ENCODE measurements at places on chromosomes 7 and 10. TPM values are rescaled to one million over a fixed set of nuclear protein-coding genes. Genes with fewer than 3 reads are reported as not detected.

The HOGA1 gene
- not detected for total RNA-seq

The BAMBI gene
- 0.59 TPM for total RNA-seq

The PRSS1 gene
- total RNA-seq, result not detected

The DMBT1 gene
- total RNA-seq, result not detected

The BEND7 gene
- total RNA-seq, result not detected

The PON1 gene
- not detected for total RNA-seq

The MAGI2 gene
- 0.07 TPM for total RNA-seq

DNA sequence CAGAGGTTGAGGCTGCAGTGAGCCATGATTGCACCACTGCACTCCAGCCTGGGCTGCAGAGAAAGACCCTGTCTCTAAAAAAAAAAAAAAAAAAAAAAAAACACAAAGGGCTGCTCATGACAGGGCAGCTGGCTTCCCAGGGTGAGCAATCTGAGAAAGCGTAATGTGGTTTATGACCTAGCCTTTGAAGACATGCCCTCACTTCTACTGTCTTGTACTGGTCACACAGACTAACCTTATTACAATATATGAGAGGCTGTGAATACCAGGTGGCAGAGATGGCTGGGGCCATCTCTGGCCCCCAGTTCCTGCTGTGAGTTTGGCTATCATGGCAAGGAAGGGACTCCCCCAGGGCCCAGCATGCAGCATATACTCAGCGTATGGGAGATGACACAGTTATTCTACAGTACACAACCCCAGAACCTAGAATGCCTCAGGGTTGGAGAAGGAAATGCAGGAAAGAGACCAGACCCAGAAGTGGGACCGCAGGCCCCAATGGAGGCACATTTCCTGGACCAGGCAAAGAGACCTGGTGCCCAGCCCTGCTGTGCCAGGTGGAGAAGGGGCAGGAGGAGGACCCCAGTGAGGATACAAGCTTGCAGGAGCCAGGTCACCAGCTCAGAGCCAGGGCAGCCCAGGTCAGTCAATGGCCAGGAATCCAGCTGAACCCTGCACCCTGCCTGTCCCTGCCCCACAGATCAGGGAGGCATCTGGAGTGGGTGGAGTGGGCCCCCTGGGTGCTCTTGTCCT, 26.3 kb downstream of the NPTX2 start:
- DNase-seq, result no peak

- no peak for DNase-seq
Observed at GRCh38 chr10:1136268-1136667, 80.1 kb downstream of the WDR37 start.

- no peak for DNase-seq
Observed at GRCh38 chr7:92917230-92917629, 80.9 kb upstream of the CDK6 start.

DNA sequence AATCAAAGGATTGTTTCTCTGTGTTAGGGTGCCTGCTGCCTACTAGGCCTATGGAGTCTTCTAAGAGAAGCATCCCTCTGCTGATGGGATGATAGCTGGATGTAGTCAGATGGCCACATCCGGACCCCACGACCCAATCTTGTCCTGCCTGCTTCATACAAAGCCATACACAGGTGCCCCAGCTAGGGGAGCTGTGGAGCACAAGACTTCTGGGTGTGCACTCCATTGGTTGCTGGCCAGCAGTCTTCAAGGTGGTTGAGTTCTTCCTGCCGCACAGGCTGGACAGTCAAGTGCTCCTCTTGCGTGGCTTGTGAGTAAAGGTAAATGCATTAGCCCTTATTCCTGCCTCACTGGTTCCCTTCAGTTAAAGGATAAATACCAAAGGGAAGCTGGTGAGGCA, 120.2 kb downstream of the TEX36 start:
- DNase-seq, result no peak

GRCh38 chr7:22980422-22980821, 33.5 kb downstream of the HYCC1 start:
- DNase-seq, result no peak

- peak; percentile 9 for DNase-seq
Observed at GRCh38 chr10:11782793-11783557, 40.2 kb upstream of the PROSER2 start.

GRCh38 chr7:126228356-126229061, 1024.2 kb downstream of the GRM8 start:
- no peak for DNase-seq

- DNase-seq, result no peak
Observed at GRCh38 chr7:103989200-103989784, at the start of gene RELN. Gene RELN, minus strand, starts transcription at chr7:103989658. Its CDS starts 302 bp downstream, at chr7:103989356.

DNA sequence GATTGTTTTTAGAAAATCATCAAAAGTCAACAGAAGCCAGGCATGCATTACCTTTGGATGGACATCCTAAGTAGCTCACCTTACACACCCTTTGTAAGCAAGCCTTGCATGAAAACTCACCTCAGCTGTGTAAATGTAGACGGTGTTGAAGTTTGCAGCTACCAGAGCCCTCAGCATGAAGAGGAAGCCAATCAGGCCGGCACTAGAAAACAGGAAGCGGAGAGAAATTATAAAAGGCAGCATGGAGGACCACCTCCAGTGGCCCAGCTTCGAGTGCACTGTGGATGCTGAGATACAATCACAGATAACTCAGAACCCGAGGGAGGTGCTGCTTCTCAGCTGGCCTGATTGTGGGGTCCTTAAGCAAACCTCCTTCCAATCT, 75.3 kb downstream of the SVOPL start:
- DNase-seq, result peak; percentile 38

DNA sequence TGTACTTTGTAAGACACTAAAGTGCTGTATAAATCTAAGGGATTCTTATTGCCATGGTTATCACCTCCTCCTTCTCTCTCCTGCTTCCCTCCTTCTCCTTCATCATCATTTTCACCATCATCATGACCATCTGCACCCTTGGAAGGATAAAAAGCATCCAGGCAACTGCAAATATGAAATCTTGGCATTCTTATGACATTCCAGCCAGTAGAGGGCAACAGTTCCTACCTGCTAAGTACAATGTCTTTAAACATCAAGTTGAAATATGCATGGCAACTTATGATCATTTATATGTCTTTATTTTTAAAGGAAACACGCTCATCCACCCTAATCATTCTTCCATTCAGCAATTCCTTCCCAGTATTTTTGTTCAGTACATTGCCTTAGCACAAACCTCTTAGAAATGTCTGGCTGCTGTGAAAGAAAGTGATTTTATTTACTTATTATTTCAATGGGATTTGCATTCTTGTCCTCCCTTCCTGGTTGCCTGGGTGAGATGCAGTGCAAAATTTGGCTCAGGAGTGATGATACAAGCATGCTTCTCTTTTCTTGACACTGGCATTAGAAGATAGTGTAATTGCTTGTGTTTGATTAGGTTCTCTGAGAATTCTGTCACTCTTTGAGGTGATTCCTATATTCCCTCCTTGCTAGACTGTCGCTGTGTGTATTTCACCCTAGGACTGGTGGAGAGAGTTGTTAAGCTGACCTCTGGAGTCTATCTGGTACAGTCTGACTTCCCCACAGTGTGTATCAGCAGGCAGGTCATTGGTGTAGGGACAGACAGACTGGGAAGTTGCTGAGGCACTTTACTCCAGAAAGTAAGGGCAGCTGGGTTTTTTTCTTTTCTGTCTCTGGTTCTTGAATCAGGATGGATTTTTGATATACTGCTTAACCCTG, 188.5 kb upstream of the BMPER start:
- DNase-seq, result no peak

- DNase-seq, result no peak
Observed at GRCh38 chr10:94193466-94193924, 169.2 kb downstream of the NOC3L start.

DNA sequence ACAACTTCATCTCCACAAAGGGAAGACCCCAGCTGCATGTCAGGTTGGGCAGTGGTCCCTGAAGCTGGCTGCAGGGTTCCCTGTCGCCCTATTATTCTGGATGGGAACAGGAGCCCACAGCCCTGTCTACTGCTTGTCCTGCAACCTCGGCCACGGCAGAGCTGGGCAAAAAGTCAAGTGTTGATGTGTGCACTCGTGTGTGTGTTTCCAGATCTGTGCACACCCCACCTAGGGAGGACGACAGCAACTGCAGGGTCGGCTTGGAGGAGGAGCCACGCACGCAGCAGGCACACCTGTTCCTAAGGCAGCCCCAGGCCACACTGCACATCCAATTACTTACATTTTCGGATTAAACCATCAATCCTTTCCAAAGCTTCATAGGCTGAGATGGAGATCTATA, 23.6 kb downstream of the PITRM1 start:
- DNase-seq, result no peak

DNA sequence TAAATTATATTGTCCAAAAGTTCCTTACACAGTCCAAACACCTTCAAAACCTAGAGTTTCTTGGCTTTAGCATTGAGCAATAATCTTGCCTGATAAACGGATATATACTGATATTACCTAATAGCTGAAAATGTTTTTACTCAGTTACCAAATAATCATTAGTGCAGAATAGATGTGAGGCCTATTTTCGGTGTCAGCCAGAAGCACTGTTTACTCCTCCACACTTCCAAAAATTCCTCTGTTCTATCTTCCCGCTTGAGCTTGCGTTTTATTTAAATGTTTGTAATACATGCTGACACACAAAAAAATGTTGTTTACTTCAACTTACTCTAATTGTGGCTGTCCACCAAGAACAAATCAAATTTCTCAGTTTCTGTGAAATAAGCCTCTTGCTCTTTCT, 606.2 kb upstream of the TEX47 start:
- no peak for DNase-seq

GRCh38 chr7:25313526-25313925, 85.2 kb upstream of the NPVF start:
- no peak for DNase-seq

DNA sequence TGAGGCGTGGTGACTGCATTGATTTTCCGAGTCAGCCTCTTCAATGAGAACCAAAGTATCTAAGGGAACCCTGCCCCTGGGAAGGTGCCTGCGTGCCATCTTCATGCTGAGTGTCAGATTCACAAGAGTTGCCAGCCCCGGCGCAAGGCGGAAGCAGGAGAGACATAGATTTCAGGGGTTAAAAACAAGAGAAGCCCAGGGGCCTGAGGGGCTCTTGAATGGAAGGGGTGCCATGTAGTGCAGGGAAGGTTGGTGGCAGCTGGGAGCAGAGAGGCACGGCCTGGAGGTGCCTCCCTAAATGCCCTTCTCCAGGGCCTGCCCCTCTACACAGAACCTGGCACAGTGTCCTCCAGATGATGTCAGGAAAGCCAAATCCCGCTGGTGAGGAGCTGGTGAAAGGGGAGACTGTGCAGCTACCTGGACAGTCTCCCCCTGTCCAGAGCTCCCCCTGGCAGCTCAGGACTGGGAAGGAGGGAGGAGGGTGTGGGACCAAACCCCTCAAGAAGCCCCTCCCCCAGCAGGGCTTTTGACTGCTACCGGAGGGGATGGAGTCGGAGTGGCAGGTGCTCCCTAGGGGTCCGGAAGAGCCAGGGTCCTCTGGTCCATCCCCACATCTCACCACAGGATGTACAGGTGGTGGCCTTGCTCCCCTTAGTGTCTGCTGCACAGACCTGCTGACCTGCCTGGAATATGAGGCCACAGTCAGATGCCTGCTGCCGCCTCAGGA, 137.9 kb downstream of the TCERG1L start:
- DNase-seq, result no peak

- no peak for DNase-seq
Observed at GRCh38 chr10:119120413-119120867, 16.5 kb downstream of the DENND10 start.

DNA sequence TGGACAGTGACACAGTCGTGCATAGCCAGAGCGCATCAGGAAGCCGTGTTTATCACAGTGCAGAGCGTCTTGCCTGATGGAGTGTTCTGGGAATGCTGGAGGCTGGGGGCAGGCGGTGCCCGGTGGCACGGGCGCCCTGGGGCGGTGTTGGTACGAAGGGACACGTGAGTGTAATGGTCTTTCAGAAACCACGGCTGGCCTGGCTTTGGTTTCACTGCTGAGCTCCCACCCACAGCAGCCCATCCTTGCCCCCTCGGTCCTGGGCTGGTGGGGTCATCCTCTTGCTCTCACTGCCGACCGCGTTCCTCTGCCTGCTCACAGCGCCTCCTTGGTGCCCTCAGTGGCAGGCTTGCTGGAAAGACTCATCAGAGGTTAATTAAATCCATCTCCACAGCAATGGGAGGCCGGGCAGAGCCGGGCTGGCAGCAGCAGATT, 50.6 kb downstream of the NKX6-2 start:
- no peak for DNase-seq

DNA sequence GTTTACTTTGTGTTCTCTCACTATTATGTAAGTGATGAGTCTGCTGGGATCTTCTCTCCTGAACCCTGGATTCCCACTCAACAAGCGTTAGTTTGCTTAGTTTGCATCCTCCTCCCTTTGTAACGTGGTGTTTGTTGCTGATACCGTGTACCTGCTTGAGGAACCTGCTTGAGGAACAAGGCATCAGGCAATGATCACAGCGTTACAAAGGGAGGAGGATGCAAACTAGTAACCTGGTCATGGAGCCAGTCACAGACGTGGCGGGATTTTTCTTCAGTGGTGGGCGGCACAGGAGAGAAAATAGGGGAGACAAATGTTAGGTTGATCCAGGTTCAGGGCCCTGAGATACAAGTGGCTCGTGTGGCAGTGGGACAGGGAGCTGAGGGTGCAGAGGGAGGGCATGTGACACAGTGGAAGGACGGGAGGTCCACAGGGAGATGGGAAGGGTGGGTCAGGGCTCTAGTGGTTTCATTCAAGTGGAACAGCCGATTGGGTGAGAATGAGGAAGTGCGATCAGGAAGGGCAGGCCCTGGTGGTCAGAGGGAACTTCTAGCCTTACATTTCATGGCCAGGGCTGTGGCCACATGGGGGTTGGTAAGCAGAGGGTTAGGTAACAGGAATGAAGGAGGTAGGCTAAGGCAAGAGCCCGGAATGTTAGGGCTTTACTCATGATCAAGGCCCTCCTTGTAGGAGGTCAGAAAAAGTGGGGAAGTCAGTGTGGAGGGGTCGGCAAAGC, 38.0 kb downstream of the SNX10 start:
- DNase-seq, result no peak

DNA sequence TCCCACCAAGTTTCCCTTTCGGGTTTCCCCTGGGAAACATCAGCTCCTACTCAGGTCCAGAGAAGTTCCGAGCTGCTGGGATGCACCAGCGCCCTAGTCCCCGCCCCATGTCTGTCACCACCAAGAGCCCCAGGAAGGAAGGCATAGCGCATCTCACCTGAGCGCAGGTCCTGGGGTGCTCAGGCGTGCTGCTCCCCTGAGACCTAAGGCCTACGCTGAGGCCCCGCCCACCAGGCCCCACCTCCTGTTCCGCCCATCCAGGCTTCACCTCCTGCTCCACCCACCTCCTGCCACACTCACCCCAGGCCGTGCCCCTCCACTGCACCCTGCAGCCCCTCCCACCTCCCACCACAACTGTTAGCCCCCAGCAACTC, 1.2 kb upstream of the TFR2 start:
- DNase-seq, result peak; percentile 15
